Cortex of kidney (tissue), 1 donor: ENCODE measurements at places on chromosomes 6 and 20.

GRCh38 chr6:129908858-129909257 is 47.7 kb upstream of the TMEM244 start:
- no peak for DNase-seq

DNA sequence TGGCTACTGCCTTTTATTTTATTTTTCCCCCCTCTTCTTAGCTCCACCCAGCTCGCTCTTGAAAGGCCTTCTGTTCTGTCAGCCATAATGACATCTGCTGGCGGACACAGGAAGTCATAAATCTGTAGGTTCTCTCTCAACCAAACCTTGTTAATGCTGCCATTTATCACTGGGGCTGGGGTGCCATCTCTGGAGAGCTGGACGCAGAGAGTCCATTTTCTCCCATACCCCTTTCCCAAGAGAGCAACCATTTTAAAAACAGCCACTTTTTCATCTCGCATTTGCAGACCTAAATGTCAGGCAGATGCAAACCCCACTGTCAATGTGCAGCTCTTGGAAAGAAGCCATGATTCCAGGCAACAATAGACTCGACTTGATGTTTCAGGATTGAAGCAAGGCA is 13.0 kb upstream of the TSHZ2 start:
- no peak for DNase-seq

- no peak for DNase-seq
Measured at GRCh38 chr6:47536816-47537401, 59.3 kb downstream of the CD2AP start.

DNA sequence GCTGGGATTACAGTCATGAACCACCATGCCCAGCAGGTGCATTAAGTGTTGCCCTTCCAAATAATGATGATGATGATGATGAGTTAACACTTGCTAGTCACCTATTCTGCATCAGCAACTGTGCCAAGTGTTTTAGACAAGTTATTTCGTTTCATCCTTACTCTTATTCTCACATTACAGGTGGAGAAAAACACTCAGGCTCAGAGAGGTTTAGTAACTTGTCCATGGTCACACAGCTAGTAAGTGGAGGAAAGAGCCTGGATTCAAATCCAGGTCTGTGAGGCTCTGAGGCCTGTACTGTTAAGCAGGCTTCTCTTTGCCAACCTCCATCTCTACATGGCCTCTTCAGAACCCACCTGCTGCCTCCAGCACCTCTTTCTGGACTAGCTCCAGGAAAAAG is 70.8 kb downstream of the MDGA1 start:
- DNase-seq, result no peak

GRCh38 chr6:125193208-125193607 is 39.6 kb downstream of the TPD52L1 start:
- DNase-seq, result no peak

DNA sequence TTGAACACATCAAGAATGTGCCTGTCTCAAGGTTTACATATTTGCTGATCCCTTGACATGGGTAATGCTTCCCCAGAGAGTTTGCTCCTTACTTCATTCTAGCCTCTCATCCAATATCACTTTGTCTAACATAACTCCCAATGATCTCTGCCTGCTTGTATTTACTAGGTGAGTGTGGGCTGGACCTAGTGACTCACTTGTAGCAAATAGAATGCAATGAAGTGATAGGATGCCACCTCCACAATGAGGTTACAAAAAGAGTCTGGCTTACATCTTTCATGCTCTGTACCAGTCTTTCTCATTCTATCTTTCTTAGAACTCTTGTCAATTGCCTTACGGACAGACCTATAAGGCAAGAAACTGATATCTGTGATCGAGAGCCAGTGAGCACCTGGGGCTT is 44.9 kb upstream of the TMEM200A start:
- DNase-seq, result no peak
